T-helper 1 cell (primary cell): ENCODE measurements at places on chromosomes 1 and 21.
A peak's percentile ranks its signal among the peaks of the same experiment; 100 is the strongest.

GRCh38 chr1:35449334-35450008, 107.7 kb downstream of the KIAA0319L start:
- no peak for DNase-seq

- no peak for DNase-seq
These were observed 43.2 kb downstream of the CACNA1S start for GRCh38 chr1:201068976-201069375.

DNA sequence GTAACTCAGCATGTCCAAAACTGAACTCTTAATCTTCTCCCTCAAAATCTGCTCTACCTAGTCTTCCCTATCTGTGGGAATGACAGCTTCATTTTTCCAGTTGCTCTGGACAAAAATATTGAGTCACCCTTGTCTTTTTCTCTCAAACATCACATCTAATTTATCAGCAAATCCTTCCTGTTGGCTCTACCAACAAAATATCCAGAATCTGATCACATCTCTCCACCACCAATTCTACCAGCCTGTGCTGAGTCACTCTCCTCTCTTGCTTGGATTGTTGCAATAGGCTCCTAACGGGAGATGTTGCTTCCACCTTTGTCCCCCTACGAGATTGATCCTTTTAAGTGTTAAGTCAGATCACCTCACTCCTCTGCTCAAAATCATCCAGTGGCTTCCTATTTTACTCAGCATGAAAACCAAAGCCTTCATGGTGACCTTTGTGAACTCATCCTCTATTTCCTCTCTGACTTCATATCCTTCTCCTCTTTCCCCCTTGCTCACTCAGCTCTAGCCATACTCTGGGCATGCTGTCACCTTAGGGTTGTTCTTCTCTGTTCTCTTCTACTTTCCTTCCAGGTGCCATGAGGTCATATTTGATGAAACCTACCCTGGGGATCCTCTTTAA, 21.5 kb upstream of the SMYD2 start:
- no peak for DNase-seq

DNA sequence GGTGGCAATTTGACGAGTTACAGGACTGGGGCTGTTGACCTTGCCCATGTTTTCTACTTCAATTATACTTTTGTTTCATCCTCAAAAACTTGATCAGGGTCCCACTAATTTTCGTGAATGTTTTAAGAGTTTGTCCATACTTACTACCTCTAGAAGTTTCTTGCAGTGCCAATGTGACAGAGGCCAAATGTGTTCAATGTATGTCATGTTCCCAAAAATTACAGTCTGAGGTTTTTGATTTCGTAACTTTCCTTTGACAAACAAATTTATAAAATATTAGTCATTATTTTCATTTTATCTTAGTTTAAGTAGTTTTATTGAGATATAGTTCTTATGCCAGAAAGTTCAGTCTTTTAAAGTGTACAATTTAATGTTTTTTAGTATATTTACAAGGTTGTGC, 15.3 kb downstream of the VPS13D start:
- DNase-seq, result no peak

- no peak for DNase-seq
These were observed 85.6 kb upstream of the WNT4 start for GRCh38 chr1:22228505-22228911.

DNA sequence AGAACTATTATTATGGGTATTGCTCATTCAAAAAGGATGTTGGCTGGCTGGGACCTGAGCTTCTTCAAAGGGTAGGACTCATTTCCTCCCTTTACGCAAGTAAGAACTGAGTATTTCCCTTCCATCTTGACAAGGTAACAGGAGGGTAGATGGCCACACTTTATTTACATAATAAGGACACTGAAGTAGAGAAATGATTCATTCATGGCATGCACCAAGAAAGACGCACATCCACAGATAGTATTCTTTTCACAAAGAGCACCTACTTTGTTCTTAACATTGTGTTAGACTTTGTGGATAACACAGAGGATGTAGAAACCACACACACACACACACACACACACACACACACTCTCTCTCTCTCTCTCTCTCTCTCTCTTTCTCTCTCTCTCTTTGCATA, 82.9 kb downstream of the FAM78B start:
- DNase-seq, result no peak

DNA sequence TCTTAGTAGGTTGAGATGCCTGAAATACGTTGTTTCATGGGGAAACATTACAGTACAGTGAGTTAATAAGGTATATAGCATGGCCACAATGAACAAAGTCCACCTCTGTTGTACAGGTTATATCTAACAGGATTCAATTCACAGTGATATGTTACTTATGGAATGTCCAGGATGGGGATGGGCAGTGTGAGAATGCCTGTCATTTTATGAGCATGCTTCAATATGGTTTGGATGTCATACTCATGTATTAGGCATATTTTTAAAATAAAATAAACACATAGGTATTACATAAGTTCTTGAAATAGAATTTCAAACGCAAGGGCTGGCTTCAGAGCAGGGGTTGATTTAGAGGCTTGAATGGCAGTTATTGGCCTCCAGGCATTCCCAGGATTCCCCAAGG, 6.1 kb upstream of the PHLDA3 start:
- no peak for DNase-seq

DNA sequence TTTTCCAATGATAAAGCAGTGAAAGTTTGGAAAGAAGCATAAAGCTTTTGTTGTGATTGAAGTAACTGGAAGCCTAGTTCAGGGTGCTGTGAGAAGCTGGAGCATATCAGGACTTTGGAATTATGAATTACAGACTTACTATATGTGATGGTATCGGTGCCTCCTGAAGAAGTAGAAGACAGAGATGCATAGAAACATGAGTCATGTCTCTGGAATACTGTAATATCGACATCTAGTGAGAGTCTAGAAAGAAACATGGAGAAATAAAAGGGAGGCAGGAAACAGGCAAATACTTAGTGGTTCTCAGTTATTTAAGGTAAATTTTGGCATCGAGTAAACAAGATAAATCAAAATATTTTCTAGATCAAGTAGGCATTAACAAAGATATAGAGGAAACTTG, 103.0 kb downstream of the CAMTA1 start:
- no peak for DNase-seq

DNA sequence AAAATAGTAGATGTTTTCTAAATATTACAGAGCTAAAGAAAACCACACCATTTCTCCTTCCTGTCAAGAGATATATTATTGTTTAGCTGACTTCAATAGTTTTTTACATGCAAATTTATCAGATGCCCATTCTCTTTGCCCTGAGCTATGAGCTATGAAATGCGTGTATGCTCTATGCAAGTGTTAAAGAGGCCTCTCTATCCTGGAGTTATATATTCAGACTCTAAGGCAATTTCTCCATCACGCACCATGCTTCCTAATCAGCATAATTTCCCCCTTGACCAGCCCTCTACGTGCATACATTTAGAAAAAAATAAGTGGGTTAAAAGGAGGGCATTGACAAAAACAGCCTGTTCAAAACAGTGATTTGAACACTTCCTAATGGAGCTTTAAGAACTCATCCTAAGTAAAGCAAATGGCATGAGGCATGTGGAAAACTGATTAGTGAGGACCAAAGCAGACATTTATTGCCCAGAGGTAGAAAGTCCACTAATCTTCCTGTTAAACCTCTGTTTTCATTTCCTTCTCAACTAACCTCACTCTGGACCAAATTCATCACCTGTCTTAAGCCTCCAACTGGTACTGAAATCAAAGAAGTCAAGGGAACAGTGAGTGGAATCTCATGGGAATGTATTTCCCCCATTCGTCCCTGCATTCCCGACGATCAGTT, 565.8 kb upstream of the PKN2 start:
- no peak for DNase-seq

DNA sequence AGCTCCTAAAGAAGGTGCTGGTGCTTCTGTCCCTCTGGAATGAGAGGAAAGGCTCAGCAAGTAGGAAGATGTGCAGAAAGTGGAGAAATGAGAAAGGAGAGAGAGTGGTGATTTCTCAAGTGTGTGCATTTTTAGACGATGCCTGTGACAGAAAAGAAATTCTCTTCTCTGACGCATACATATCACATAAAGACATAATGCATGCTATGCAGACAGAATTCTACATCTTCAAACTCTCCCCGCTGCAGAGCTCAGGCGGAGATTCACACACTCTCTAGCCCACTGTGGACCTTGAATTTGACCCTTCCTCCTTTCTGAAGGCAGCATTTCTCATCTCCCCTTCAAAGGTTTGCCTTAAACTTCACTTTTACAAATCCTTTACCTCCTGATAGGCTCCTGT, 52.0 kb upstream of the CAMK1G start:
- no peak for DNase-seq

GRCh38 chr1:8495928-8496401, 178.1 kb downstream of the SLC45A1 start:
- no peak for DNase-seq

- DNase-seq, result no peak
These were observed 264.1 kb upstream of the GREM2 start for GRCh38 chr1:240876071-240876470.

- DNase-seq, result no peak
These were observed 14.1 kb downstream of the SELP start for GRCh38 chr1:169615803-169616202.

DNA sequence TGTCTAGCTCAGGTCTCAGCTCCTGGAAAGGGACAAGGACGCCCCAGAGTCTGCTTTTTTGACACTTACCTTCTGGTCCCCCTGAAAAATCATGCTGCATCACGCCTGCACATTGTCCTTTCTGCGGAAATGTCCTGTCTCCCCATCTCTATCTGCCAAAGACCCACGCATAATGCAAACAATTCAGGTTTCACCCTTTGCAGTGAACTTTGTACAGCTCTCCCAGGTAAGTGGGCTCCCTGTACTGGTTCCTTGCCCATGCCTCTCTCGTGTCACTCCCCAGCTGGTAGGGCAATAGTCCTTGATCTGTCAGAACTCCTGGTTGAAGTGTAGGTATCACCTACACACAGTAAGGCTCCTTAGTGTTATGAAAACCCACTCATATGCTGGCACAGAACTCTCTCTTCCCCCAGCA, 102.9 kb upstream of the IRF2BP2 start:
- no peak for DNase-seq

- DNase-seq, result no peak
These were observed 33.7 kb upstream of the ARF1 start for GRCh38 chr1:228048659-228049298.

DNA sequence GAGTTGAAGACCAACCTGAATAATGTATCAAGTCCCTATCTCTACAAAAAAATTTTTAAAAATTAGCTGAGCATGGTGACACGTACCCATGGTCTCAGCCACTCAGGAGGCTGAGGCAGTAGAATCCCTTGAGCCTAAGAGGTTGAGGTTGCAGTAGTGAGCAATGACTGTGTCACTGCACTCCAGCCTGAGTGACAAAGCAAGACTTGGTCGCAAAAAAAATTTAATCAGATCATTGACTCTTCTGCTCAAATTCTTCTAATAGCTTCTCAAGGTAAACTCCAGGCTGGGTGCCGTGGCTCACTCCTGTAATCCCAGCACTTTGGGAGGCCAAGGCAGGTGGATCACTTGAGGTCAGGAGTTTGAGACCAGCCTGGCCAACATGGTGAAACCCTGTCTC, 85.9 kb upstream of the PUM1 start:
- no peak for DNase-seq

DNA sequence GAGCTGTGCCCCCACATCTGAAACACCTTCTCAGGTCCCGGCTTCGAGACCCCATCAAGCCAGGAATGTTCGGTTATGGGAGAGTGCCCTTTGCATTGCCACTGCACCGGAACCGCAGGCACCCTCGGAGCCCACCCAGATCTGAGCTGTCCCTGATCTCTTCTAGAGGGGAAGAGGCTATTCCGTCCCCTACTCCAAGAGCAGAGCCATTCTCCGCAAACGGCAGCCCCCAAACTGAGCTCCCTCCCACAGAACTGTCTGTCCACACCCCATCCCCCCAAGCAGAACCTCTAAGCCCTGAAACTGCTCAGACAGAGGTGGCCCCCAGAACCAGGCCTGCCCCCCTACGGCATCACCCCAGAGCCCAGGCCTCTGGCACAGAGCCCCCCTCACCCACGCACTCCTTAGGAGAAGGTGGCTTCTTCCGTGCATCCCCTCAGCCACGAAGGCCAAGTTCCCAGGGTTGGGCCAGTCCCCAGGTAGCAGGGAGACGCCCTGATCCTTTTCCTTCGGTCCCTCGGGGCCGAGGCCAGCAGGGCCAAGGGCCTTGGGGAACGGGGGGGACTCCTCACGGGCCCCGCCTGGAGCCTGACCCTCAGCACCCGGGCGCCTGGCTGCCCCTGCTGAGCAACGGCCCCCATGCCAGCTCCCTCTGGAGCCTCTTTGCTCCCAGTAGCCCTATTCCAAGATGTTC, 4.3 kb downstream of the ADAMTSL4 start:
- no peak for DNase-seq

- no peak for DNase-seq
These were observed 47.7 kb downstream of the COQ8A start for GRCh38 chr1:226987623-226988333.

DNA sequence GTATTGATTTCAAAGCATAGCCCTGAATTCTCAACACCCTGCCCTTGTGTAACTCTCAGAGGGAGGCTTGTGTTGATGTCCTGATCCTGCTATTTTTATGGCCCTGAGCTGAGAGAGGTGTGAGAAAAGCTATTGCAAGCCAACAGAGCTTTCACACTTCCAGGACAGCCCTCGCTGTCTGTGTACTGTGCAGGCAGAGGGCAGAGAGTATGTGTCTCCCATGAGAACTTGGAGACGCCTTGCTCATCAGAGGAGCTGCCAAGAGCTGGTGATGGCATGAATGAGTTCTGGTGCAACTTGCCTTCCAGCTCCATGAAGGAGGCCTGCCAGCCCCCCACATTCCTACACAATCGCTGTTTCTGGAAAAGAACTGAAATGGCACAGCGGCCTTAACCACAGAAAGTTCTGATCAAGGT, 144.1 kb upstream of the AJAP1 start:
- DNase-seq, result no peak

- no peak for DNase-seq
These were observed 26.2 kb upstream of the A3GALT2 start for GRCh38 chr1:33346927-33347649.

GRCh38 chr1:67687649-67688048, 2.6 kb downstream of the GADD45A start:
- no peak for DNase-seq

GRCh38 chr1:169121146-169121923, 14.8 kb downstream of the ATP1B1 start:
- DNase-seq, result no peak

DNA sequence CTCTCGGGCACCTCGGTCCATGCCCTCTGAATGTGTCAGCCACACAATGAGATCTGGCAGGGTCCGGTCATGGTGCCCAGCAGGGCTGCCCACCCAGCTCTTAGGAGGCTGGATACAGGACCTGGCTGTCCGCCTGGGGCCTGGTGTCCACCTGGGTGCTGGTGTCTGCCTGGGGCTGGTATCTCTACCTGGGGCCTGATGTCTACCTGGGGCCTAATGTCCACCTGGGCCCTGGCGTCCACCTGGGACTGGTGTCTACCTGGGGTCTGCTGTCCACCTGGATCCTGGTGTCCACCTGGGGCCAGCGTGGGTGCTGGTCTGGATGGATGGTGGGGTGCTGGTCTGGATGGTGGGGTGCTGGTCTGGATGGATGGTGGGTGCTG, 45.1 kb upstream of the ACTRT2 start:
- no peak for DNase-seq

- DNase-seq, result peak; percentile 21
These were observed 18.3 kb upstream of the VAMP3 start for GRCh38 chr1:7752512-7753417.
